Stimulated activated CD8-positive, alpha-beta memory T cell treated with anti-CD3 and anti-CD28 coated beads, Interleukin-2, amount 100 ng/mL, for 1 hour (primary cell): ENCODE measurements at places on chromosomes 11 and 22.

GRCh38 chr22:46537225-46537945 is at the start of gene CELSR1:
TSS of gene CELSR1 (minus strand) at chr22:46537620. CDS start at chr22:46537170, 450 bp downstream.
- no peak for DNase-seq

GRCh38 chr11:73414977-73415651 is 38.9 kb downstream of the RELT start:
- DNase-seq: no peak

- DNase-seq: no peak
Measured at GRCh38 chr22:38440747-38441350, 14.2 kb downstream of the KCNJ4 start.

DNA sequence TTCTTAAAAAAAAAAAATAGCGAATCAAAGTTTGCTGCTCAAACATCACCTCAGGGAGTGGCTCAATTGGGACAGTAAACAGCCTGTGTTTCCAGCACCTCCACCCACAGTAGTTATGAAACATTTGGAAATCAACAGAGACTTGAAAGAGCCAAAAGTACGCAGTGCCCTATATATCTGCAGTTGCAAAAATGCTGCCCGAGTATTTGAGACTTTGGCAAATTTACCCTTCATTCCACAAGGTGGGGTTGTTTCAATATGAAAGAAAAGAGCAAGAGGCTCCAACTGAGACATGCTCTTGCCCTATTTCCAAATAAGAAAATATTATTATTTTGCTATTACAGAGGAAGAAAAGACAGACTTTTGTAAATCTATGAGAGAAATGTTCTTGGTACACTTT is 851.1 kb upstream of the RAG2 start:
- DNase-seq: no peak

GRCh38 chr11:100927579-100927978 is 202.0 kb downstream of the PGR start:
- DNase-seq: no peak

- no peak for DNase-seq
Measured at GRCh38 chr11:69799582-69799981, 19.6 kb downstream of the FGF3 start.

- no peak for DNase-seq
Measured at GRCh38 chr11:27926981-27927481, 180.9 kb downstream of the KIF18A start.

- no peak for DNase-seq
Measured at GRCh38 chr11:1592628-1593027, 5.5 kb downstream of the KRTAP5-2 start.

DNA sequence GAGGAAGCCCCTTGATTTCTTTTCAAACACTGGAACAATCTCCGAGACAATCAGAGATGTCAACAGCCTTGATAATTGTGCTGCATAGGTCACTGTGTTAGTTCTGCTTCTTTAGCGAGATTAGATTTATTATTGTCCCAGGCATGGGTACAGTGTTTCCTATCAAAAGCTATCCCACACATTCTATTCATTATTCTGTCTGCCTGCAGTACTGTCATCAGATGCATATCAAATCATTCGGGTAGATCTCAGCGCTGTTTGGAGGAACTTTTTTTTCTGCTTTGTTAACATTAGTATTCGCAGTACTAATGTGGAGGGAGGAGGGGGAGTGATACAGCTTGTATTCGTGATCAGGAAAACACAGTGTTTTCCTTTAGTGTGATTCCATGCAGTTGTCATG is 208.0 kb downstream of the C11orf91 start:
- no peak for DNase-seq

GRCh38 chr11:65425105-65425970 is 2.7 kb downstream of the NEAT1 start:
- DNase-seq: peak; percentile 69

DNA sequence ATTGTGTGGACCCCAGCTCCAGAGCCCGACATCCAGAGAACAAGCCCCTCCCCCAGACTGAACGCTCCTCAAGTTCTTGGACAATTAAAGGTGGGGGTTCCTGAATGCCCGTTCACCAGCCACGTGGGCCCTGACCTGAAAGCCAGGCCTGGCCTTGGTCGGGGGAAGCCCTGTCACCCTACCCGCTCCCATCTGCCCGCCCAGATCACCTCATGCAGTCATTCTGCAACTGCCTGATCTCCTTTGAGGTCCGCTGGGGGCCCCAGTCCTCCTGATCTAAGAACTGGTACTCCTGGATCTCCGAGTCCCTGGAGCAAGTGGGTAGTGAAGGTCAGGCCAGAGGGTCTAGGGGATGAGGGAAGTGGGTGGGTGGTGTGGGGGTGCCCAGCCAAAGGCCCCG is 9.1 kb upstream of the NAALADL1 start:
- no peak for DNase-seq

DNA sequence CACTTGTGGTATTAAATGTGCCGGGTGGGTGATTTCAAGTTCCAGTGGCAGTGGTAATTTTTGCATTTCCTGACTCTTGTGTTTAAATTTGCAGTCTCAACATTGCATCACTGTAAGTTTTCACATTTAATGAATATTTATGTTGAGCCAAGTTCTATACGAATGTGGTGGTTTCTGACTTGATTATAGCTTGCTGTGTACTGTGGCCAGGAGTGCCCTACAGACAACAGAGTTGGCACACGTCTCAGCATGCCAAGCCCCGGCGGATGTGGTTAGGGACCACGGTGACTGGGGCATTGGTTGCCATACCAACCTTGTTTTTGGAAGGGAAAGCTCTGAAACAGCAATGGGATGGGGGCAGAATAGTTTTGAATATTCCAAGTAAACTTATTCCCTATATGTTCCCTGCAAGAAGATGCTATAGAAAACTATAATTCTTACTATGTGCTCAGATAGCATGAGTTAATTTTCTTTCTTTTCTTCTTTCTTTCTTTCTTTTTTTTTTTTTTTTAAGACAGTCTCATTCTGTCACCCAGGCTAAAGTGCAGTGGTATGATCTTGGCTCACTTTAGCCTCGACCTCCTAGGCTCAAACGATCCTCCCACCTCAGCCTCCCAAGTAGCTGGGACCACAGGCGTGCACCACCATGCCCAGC is 16.0 kb downstream of the ZNRF3 start:
- no peak for DNase-seq

DNA sequence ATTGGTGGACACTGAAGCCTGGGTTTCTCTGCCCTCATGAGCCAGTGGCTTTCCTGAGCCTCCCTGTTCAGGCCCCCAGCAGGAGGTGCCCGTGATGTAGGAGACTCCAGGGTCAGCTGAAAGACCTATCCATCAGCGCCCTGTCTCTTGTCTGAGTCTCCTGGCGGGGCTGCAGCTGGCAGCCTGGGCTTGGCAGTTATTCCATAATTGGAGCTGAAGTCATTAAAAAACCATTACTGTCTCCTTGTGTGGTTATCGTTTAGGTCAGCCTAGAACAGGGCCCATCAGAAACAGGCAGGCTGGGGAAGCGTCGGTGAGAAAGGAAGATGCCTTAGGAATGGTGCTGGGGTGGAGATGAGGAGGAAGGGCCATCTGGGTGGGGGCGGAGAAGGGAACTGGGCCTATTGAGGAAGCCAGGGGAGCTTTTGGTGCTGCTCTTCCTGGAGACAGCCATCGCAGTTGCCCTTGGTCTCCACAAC is 5.0 kb downstream of the TUB start:
- no peak for DNase-seq

DNA sequence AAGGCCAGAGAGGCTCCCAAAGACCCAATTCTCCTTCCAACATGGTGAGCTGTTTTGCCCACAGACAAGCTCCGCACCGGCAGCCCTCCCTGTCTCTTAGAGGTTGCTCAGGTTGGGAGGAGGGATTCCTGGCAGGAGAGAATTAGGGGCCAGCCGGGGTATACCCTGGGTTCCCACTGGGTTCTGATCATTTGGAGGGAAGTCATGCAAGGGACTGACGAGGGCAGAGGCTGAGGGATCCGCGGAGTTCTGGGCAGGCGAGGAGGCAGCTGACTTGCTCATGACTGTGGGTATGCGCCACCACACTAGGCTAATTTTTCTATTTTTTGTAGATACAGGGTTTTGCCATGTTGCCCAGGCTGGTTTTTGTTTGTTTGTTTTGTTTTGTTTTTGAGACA is 4.6 kb downstream of the ST3GAL4 start:
- no peak for DNase-seq

DNA sequence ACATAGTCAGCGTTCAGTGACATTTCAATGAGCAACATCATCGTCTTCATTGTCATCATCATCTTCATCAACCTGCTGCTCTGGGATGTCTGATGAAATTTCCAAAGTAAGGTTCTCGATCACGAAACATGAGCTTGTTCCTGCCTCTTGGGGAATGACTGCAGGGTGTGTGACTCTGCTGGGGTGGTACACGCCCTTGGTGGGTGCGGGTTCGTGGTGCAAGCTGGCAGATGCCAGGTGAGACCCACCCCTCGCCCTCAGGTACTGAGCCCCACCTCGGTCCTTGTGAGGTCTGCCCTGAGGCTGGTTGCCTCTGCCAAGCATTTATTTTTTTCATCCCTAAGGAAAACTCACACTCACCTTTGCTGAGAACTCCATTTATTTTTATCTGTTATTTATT is 1389.2 kb downstream of the TBC1D22A start:
- DNase-seq: no peak

- no peak for DNase-seq
Measured at GRCh38 chr11:32952421-32952820, 59.8 kb downstream of the QSER1 start.

GRCh38 chr11:44149651-44150050 is 54.2 kb downstream of the EXT2 start:
- DNase-seq: no peak

- DNase-seq: peak; percentile 47
Measured at GRCh38 chr22:38353142-38353629, 36.0 kb upstream of the CSNK1E start.

DNA sequence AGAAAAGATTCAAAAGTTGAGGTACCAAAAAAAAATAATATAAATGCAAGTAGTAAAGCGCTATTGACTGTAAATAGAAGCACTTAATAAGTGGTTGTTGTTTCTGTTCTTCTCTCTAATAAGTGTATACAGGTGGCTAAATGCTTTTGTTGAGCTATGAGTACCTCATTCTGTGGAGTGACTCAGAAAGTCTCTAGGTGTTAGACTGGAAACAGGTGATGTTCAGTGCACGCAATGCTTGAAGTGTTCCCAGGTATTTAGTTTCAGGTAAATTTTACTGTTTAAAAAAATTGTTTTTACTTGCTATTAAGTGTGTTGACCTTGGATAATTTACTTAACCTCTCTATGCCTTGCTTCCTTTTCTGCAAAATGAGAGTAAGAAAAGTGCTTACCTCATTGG is 24.2 kb downstream of the POU2AF3 start:
- DNase-seq: no peak

GRCh38 chr11:69657911-69658625 is 17.1 kb downstream of the LTO1 start:
- DNase-seq: no peak

- DNase-seq: no peak
Measured at GRCh38 chr11:83722392-83723119, 436.4 kb upstream of the CCDC90B start.

DNA sequence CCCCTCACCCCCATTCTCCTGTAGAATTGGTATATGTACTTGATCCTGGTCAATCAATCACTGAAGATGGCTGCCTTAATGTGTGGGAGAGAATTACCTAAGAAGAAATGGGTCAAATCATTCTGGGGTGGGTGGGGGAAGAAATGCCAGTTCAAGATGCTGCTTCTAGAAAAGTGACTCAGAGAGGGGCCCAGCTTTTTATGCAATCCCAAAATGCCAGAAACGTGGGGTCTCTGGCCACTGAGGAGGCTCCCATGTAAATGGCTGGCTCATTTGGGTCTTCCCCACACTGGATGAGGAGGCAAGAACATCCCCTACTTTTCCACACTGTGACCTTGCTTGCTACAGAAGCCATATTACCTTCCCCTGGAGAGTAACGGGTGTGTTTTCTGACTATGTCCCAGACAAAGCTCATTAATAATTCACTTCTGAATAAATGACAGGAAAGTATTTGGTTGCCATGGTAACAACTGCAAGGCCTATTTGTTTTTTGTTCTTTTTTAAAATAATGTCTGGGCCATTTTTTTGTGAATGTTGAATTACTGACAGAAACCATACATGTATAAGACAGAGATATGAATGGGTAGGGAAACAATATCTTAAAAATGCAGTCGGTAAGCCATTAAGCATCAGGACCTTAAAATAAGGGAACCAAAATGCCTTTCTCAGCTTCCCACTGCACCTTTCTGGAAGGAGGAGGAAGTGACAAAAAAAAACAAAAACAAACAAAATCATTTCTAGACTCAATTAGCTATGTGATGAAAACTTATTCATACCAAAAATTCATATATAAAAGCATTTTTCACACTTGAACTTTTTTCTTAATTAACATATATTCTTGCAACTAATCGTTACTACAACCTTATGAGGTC is 32.0 kb downstream of the SLC1A2 start:
- no peak for DNase-seq

DNA sequence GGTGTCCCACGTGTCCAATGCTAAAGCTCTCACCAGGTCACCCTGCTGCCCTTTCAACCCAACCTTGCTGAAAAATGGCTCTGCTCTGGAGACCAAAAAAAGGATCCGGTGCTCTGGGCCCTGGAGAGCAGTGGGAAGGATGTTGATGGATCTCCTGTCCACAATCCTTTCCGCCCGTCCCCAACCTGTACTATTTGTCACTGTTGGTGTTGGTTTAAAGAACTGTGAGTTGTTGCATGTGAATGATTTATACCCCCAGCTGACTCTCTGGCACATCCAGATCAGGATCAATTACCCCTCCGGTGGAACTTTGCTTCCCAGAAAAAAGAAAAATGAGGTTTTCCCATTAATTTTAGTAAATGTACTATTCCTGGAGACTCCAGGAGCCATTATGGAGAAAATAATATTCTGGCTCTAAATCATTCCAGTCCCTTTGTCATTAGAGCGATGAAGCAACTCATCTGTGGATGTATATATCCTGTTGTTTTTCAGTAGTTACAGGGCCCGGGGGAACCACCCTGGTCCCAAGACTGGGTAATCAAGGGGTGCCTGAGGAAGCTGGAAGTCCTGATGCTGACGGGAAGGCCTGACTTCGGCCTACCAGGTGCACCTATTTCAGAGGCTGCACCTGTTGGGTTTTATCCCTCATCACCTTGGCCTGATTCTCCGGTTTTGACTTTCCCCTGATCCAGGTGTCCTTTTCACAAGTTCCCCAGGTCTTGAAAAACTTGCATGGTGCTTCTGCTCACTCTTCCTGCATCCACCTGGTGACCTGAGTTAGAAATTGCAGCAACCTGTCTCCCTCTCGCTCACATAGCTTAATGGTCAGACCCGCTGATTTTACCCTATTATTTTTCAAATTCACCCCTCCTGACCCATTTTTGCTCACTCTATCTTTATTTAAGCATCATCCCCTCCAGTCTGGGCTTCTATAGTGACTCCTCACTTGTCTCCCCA is 209.2 kb upstream of the SEZ6L start:
- DNase-seq: no peak

DNA sequence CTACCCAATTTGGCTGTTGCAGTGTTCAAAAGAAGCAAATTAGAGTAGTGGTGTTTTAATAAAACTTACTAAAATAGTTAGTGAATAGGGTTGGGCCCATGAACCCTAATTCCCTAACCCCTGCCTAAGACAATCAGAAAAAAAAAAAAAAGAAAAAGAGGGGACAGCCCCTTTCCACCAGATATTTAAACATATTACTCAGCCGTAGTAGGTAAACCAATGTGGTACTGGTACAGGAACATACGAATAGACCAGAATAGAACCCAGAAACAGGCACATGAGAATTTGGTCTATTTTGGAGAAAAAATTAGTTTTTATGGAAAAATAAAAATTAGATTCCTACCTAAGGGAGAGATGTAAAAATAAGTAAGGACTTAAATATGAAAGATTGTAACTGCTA is 38.6 kb downstream of the MMP7 start:
- DNase-seq: no peak

- DNase-seq: no peak
Measured at GRCh38 chr22:26767351-26768155, 110.2 kb downstream of the MIAT start.
